Adrenal gland (tissue), 19 donors: ENCODE measurements at places on chromosomes 16 and 17. TPM values are rescaled to one million over a fixed set of nuclear protein-coding genes. Genes with fewer than 3 reads are reported as not detected.
A peak's percentile ranks its signal among the peaks of the same experiment; 100 is the strongest.

- peak; percentile 19 for DNase-seq
Observed at GRCh38 chr16:88447881-88448280, 5.2 kb upstream of the ZFPM1 start.

GRCh38 chr17:33602981-33603380 lies 309.9 kb upstream of the ASIC2 start:
- no peak for DNase-seq

GRCh38 chr17:78622491-78623265 lies 45.5 kb upstream of the DNAH17 start:
- no peak for DNase-seq

DNA sequence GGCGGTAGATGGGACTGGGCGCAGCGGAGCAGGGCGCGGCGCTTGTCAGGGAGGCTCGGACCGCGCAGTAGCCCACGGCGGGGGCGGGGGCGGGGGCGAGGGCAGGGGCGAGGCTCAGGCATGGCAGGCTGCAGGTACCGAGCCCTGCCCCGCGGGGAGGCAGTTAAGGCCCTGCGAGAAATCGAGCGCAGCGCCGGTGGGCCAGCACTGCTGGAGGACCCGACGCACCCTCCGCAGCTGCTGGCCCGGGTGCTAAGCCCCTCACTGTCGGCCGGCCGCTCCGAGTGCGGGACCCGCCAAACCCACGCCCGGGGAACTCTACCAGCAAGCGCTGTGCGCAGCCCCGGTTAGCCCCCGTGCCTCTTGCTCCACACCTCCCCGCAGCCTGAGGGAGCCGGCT lies 90.2 kb upstream of the RPL38 start:
- no peak for DNase-seq

GRCh38 chr16:52501746-52502145 lies 45.2 kb downstream of the TOX3 start:
- no peak for DNase-seq

DNA sequence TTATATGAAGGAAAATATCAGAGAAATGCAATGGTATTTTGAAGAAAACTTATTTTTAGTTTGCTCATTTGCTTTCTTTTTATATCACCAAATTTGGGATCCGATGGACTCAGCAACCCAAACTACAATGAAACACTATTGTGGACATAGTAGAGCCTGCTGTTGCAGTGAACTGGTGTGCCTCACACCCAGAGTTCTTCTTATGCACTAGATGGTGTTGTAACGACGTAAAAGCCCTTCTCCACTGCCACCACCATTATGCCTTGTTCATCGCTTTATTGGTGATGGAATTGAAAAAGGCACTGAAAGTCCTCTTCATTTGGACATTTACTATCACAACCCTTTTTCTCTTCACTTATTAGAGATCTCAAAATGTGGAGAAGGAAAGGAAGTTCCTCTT lies 381.3 kb downstream of the CDH8 start:
- no peak for DNase-seq

DNA sequence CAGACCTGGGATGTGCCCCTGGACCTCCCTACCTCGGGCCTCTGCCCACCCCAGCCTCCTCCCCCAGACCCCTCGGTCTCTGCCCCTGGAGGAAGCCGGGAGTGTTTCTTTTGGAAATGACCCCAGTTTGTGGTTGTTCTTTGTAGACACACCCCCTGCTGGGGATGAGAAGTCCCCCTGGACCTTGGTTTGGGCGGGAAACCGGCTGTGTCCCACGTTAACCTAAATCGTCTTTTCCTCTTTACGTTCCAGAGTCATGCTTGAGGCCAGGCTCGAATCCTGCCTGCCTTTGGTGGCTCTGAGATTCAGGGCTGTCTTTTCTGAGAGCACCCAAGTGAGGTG lies 116.6 kb downstream of the METRNL start:
- peak; percentile 8 for DNase-seq

DNA sequence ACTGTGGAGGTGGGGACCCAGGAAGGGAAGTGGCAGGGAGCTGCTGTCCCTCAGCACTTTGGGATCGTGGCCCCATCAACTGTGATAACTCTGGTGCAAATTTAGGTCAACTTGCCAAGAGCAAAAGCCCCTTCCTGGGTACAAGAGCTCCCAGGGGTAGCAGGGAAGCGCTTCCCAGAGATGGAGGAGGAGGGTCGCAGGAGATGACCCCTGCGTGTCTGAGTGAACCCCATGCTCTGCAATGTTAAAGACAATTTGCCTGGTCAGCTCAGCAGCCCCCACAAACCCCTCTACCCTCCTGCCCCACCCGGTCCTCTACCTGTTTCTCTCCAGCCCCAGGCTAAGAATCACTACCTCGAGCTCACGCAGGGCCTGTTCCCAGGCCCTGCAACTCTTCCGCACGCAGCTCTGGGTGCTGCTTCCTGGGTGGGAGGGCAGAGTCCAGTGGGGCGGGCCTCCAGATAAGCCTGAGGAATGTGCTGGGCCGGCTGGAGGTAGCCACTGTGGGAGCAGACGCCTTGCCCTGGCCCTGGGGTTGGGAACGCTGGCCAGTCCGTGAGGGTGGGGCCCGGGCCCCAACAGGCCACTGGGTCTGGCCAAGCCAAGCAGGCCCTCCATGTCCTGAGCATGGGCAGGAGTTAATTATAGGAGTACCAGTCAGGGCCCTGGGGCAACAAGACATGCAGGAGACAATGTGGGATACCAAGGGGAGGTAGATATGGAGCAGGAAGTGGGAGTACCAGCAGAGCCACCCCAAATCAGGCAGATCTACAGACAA lies 6.1 kb downstream of the DOK4 start:
- DNase-seq, result peak; percentile 46

DNA sequence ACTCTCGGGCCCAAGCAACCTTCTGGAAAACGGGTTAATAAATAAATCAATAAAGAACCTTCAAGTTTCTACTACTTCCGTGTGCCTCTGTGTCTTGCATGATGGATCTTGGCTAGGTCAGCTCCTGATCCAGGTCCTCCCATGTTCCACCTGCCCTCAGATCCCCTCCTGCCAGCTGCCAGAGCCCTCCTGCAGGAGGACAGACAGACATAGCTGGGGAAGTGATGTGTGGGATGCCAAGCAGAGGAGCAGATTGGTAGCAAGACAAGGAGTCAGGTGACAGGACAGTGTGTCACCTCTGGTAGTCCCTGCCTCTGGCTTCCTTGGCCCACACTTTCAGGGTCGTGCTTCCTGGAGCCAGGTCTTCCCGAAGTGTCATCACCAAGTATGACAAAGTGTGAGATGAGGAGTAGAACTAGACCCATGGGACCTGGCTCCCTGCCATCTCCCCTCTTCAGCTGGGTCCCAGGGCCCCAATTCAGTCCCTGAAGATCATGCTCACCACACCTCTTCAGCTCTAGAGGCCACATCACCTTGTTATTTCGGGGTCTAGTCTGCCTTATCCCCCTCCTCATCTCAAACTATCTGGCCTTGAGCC lies 1.0 kb upstream of the EPN3 start:
- peak; percentile 38 for DNase-seq

GRCh38 chr17:19415806-19416775 lies 5.1 kb downstream of the RNF112 start:
- no peak for DNase-seq

DNA sequence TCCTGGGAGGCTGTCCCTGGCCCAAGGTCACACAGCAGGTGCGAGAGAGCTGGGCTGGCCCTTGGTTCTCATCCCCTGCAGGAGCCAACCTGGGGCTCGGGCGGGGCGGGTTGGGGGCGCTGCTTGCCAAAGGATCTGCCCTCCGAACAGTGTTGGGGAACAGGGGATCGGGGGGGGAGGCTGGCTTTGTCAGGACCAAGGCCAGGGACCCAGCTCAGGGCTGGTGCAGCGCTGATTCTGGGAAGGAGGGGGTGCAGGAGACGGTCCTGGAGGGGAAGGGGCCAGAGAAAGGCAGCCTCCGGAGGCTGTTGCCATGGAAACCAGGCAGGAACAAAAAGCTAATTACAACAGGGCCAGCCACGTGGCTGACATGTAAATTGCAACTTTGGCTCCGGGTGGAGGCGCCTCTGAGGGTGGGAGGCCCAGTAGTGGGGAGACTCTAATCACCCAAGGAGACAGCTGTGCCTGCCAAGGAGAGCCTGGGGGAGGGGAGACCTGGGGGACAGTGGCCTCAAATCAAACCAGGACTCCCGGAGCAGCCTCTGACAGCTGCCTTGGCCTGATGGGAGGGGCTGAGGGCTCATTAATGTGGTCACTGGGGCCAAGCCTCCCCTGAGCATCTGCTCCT lies 1.3 kb downstream of the TUBB3 start:
- DNase-seq, result peak; percentile 35

- no peak for DNase-seq
Observed at GRCh38 chr17:51029568-51030463, 90.9 kb downstream of the SPAG9 start.

DNA sequence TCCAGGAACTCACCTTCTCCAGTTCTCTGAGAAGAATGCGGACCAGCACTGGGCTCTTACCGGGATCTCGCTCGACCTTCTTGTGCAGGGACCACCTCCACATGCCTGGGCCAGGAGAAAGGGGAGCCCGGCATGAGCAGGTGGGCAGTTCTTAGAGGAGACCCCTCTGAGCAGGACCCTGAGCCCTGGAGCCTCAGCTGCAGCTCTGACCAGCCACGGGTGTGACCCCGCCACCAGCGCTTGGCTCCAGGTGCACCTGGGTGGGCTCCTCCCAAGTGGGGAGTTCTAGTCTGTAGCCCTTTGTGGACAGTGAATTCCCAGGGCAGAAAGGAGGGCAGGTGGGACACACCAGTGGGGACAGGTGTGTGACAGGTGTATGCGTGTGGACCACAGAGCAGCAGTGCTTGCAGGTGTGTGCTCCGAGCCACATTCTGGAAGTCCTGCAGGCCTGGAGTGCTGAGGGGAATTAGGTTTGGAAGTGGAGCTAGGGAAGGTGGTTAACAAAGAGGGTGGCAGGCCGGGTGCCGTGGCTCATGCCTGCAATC lies 28.9 kb downstream of the PIK3R6 start:
- no peak for DNase-seq

DNA sequence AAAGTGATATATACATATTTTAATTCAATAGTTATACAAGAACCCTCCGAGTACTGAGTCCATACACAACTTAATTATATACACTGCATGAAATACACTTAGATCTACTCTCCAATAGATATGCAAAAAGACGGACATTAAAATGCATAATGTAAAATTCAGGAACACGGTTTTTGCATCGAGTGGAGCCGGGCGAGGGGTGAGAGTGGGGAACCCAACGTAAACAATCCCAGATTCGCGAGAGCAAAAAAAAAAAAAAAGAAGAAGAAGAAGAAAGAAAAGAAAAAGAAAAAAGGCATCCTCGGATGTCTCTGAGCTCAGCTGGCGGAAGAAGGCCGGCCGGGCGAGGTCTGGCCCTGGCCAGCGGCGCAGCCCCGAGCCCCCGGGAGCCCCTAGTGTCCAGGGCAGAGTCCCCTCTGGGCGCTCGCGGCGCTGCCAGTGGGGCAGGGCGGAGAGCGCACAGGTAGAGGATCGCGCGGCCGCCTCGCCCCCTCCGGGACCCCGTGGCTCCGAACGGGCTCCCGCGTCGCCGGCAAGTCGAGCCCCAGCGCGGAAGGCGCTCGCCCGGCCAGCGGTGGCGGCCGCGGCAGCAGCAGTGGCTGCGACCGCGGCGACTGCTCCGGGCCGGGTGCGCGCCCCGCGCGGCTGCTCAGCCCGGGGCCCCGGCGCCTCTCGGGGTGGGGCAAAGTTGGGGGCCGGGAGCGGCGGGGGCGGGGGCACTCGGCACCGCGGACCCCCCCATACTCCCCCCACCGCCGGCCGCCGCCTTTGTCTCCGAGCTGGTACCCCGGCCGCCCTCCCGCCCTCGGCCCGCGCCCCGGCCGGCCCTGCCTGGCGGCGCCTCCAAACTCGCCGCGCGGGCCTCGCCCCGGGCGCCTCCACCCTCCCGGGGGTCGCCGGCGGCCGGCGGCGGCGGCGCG lies 9.6 kb upstream of the ZFHX3 start:
- peak; percentile 42 for DNase-seq

DNA sequence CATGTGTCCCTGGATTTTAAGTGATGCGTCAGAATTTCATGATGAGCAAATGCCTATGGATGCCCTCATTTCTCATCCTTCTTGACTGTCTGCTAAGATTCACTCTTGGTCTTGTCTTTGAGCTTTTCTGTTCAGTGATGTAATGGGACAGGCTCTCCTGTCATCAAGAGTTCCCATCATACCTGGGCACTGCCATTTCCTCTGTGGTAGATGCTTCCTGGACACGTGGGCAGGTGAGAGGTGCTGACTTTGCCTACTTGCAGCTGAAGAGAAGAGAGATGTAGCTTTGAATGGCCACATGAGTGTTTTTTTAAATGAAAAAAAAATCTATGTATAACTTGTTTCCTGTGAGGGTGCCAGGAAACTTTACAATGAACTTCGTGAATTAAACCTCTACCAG lies 557.7 kb downstream of the MAF start:
- no peak for DNase-seq

DNA sequence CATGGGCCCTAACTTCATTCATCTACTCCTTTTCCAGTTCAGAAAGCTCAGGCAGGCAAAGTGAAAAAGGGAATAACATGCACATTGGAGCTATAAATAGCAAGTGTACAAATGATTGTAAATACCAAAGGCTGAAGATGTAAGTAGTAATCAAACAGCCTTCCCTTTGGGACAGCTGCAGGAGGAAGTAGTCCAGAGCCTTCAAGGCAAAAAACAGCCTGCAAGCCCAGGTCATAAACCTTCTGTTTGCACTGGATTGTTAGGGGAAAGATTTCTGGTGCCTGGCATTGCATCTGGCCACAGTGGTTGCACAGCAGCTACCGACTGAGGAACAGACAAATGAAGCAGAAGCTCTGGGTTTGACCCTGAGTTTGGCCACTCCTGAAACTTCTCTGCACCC lies 98.6 kb upstream of the PMFBP1 start:
- DNase-seq, result no peak

DNA sequence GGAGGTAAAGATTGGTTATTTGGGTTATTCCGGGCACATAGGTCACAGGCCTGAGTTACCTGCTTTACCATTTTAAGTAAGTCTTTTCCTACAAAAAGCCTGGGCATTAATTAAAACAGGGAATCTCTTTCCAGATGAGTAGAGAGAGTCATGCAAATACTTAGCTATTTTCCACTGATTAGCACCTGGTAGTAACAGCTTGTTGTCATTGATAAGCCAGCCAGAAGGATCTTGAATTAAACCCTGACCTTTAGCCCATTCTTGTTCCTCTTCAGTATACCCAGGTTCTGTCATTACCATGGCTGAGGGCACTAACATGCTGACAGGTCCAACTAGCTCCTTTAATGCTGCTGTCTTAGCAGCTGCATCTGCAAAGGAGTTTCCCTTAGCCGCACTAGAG lies 44.4 kb upstream of the ARL4D start:
- no peak for DNase-seq

The SEPTIN12 gene
- 1.1 TPM for polyA plus RNA-seq

The SCARF1 gene
- 10.5 TPM for polyA plus RNA-seq

The COPZ2 gene
- polyA plus RNA-seq, result 47.9 TPM

The CDRT15 gene
- polyA plus RNA-seq, result not detected

The ALDH3A1 gene
- 0.98 TPM for polyA plus RNA-seq

The KRT17 gene
- polyA plus RNA-seq, result 1.3 TPM

The ITGAD gene
- 0.03 TPM for polyA plus RNA-seq

The GPS1 gene
- polyA plus RNA-seq, result 37.4 TPM
